ENCODE measurements at places on chromosomes 1 and 21.
A peak's percentile ranks its signal among the peaks of the same experiment; 100 is the strongest.

DNA sequence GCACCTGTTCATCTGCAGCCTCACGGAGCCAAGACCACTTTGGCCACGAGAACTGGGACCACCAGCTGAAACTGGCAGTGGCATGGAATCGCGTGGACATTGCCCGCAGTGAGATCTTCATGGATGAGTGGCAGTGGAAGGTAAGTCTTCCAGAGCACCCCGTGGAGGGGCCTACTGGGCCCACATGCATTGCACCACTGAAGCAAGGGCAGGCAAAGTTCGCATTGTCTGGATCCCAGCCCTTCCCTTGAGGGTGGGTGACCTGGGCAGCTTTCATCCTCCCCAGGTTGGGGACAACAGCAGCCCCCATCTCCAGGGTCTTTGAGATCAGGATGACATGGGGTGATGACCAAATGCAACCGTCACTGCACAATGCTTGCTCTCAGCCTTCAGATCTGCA lies 37.5 kb downstream of the TRPM2 start:
- DNase-seq = no peak

GRCh38 chr1:156220226-156220625 lies 7.4 kb downstream of the PMF1 start:
- DNase-seq = no peak

GRCh38 chr1:56024155-56024554 lies 555.2 kb downstream of the PLPP3 start:
- DNase-seq = no peak

DNA sequence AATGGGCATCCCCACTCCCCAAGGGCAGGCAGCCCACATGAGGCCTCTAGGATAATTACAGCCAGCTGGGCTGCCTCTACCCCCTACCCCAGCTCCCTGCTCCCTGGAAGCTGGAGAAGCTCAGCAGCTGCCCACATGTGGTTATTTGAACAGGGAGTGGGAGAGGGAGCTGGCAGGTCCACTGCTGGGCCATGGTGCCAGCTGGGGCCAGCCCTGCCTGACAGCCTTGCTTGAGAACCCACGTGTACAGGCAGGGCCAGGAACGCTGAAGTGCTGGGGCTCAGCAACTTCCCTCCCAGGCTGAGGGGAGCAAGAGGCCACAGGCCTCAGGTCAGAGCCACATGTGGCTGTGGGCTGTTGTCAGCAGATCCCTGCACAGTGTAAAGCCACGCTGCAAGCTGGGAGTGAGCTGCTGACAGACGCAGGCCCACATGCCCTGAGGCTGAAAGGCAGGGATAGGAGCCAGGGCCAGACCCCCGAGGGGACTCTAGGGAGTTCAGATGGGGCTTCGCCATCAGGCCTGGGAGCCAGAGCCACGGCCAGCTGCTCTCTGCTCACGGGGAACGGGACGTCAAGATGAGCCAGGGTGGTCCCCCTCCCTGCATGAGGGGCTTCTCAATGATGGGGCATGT lies 129.0 kb downstream of the SYF2 start:
- no peak for DNase-seq

GRCh38 chr1:164311377-164311776 lies 247.6 kb upstream of the PBX1 start:
- no peak for DNase-seq

- no peak for DNase-seq
Observed at GRCh38 chr1:185693654-185694053, 40.5 kb upstream of the HMCN1 start.

- peak; percentile 66 for DNase-seq
Observed at GRCh38 chr1:173477286-173478093, at the start of gene PRDX6. Gene PRDX6, plus strand, starts transcription at chr1:173477335. Its CDS starts 63 bp downstream, at chr1:173477398.

GRCh38 chr1:21594501-21594900 lies 74.7 kb downstream of the RAP1GAP start:
- no peak for DNase-seq

GRCh38 chr1:56533197-56533596 lies 46.2 kb downstream of the PLPP3 start:
- no peak for DNase-seq

GRCh38 chr1:201310251-201310985 lies 27.1 kb downstream of the PKP1 start:
- no peak for DNase-seq

GRCh38 chr1:231075020-231075419 lies 35.0 kb upstream of the FAM89A start:
- DNase-seq = no peak

DNA sequence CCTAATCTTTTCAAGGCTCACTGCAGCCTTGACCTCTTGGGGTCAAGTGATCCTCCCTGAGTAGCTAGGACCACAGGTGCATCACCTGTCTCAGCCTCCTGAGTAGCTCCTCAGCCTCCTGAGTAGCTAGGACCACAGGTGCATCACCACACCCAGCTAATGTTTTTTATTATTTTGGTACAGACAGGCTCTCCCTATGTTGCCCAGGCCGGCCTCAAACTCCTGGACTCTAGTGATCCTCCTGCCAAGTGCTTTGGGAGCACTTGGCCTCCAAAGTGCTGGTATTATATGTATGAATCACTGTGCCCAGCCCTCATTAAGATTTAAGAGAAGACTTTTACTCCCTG lies 58.5 kb upstream of the S1PR1 start:
- DNase-seq = no peak

- DNase-seq = no peak
Observed at GRCh38 chr1:3127738-3128137, 58.7 kb downstream of the PRDM16 start.

DNA sequence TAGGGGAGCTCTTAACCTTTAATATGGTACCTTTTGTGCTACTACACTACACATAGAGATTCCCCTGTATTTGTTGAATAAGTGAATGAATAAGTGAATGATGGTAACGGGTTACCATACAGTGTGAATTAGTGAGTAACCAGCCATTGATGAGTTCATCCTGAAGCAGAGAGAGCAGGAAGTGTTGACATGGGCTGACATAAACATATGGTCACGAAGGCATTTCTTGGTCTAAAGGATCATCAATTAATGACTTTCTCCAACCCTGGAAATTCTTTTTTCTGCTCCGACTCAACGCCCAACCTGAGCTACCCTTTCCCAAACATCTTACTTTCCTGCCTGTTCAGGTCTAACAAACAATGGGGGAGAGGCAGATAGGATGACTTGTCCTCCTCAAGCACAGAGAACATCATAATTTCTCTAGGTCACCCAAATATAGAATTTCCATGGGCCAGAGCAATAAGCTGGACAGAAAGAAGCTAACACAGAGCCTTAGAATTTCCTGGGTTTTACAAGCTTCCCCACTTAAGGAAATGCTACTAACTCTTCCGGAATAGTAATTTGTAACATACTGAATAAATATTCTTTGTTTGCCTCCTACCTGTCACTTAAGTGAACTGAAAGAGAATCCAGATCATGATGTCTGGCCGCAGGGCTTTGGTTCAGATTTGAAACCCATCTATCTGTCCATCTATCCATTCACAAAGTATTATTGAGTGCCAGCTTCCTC lies 114.7 kb upstream of the NGF start:
- DNase-seq = no peak

- DNase-seq = no peak
Observed at GRCh38 chr1:25065321-25065721, 135.2 kb upstream of the RUNX3 start.

DNA sequence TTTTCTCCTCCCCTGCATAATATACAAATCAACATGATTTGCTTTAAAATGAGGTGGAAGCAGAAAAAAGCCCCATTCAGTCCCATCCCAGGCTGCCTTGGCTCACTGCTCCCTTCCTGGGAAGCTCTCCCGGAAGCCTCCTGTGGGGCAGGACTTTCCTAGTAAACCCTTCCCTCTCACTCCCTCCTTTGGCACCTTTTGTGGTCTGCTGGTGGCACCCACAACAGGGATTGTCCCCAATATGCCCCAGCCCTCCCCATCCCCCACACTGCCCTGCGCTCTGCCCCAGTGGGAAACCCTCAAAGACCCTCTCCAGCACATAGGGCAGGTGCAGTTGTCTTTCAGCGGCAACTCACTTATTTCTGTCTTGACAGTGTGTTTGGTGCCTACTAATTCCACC lies 1.8 kb upstream of the TMPRSS2 start:
- no peak for DNase-seq

- DNase-seq = no peak
Observed at GRCh38 chr1:111624382-111624781, 4.8 kb downstream of the RAP1A start.

- DNase-seq = no peak
Observed at GRCh38 chr1:107480548-107481415, 339.9 kb downstream of the NTNG1 start.

GRCh38 chr1:17837233-17838030 lies 82.3 kb downstream of the ACTL8 start:
- DNase-seq = no peak

DNA sequence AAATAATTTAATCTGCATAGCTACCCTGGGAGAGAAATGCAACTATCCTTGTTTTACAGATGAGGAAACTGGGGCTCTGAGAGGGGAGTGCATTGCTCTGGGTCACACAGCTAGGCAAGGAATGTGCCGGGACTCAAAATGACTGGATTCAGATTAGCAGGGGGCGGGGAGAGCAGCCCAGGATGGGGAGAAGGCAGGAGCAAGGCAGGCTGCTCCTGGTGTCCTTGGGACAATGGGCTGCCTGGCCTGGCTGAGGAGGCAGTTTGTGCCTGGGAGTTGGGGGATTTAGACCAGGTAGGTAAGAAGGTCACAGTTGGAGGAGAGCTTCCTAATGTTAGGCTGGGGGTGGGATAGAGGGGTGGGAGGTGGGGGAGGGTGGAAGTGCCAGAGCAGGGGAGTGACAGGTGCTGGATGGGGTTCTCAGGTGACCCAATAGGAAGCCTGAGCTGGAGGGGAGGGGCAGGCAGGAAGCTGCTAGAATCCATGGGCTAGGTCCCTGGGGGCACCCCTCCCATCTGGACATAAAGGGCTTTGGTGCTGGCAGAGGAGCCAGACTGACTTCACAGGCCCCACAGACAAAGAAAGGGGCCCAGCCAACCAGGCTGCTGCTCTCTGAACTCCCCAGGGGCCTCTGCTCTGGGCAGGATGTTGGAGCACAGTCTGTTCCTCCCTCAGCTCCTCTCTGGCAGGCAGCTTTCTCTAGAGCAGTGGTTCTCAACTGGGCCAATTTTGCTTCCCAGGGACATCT lies 29.0 kb downstream of the TRIM62 start:
- no peak for DNase-seq

DNA sequence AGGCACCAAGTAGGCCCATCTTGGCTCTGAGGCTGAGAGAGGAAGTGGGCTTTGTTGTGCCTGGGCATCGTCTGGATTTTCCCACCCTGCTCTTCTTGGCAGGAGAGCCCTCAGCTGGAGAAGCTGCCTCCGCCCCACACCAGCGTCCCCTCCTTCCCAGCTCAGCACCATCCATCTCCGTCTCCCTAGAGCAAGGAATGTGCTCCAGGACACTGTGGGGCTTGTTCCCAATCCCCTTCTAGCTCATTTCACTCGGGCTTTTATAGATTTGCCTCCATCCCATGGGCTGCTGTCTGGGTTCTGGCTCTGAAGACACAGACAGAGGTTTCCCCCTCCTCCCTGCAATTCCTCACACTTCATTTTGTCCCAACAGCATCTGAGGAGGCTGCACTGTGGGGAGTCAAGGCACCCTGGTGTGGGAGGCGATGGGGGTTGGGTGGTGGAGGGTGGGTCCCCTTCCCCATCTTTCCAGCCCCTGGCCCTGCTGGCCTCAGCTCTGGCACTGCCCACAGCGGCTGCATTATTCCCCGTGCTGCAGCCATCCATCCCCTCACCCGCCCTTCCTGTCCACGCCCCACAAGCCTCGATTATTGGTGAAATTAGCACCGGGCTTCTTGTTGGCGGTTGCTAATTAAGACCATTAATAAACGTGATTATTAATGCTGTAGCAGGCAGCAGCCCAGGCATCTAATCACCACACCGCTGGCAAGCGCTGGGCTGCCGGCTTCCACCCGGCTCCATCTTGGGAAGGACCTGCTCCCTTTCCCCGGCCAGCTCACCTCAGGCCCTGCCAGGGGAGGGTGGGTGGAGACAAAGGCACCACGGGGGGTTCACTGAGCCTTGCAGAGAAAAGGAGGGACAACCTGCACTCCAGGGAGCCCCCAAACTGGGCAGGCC lies 21.7 kb downstream of the RHBG start:
- DNase-seq = no peak

DNA sequence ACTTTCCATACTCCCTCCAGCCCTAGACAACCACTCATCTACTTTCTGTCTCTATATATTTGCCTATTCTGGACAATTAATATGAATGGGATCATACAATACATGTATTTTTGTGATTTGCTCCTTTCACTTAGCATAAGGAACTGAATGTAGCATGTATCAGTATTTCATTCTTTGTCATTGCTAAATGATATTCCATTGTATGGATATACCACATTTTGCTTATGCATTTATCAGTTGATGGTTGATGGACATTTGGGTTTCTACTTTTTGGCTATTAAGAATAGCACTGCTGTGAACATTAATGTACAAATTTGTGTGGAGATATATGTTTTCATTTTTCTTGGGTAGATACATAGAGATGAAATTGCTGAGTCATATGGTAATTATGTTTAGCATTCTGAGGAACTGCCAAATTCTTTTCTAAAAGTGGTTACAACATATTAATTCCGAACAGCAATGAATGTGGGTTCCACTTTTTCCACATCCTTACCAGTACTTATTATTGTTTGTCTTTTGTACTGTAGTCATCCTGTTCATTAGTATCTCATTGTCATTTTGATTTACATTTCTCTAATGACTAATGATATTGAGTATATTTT lies 121.0 kb downstream of the LRRC40 start:
- no peak for DNase-seq

DNA sequence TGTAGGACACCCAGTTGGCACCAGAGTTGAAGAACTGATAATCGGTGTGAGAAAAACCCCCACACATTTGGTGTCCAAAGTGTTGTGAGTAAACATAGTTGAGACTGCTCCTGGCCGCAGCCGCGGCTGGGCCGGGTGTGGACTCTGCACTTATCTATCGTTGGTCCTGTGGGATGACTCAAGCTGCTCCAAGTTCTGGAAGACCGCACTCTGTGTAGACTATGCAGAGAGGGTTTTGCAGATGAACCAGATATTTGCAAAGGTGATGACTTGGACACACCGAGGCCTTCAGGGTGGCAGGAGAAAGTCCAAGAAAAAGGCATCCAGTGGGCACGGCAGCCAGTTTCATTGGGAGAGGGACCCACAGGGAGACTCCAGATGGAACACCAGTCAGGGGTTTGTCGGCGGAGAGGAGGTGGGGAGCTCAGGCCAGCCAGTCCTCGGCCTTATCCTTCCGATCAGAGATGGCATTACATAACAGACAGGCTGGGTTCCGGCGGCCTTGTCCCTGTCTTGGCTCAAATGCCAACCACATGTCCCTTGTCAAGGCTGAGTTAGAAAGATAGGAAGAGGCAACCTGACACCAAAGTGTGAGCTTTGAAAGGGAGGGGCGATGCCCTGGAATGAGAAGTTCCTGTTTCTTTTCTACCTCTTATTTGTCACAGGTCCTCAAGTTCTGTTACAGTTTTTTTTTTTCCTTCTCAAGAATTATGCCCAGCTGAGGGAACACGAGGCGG lies 21.1 kb downstream of the C2CD2 start:
- DNase-seq = no peak
